Panc1 (cell line): ENCODE measurements at places on chromosomes 1 and 21.

DNA sequence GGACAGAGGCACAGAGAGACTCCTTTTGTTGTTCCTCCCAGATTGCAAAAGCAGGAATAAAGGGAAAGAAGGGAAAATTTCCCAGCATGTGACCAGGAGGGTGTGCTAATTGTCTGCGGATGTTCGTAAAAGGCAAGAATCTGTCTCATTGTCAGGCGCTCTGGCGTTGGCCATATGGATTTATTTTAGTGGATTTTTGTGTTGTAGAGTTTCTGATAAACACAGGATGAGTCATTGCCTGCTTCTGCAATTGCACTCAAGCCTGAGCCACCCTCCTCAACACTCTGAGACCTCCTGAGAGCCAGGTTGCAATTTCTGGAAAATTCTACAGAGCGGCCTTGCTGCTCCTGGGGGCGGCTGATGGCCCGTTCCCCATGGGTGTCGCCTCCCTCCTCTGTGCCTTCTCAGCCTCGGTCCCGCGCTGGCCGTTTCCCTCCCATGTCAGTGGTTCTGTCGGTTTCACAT, 227.7 kb downstream of the KAZN start:
- no peak overlapping the region for H3K27ac ChIP-seq
- H3K4me3 ChIP-seq, result no peak overlapping the region
- no peaks in the 10 kb centered on the region for H3K4me1 ChIP-seq
- no peak for DNase-seq
- H3K36me3 ChIP-seq, result no peaks in the 10 kb centered on the region
- no peaks in the 10 kb centered on the region for H3K27me3 ChIP-seq

GRCh38 chr1:19390166-19390850, 78.2 kb downstream of the SLC66A1 start:
- H3K27ac ChIP-seq, result 0 out of 2 replicates have a peak overlapping the region, but pooled peaks have one; percentile 9
- no peaks in the 10 kb centered on the region; the same call in 1 of the 2 replicates for H3K36me3 ChIP-seq
- no peaks in the 10 kb centered on the region for H3K27me3 ChIP-seq
- peaks cover 14% of the 10 kb centered on the region for H3K4me1 ChIP-seq

GRCh38 chr21:45228656-45229240, 58.9 kb downstream of the POFUT2 start:
- peaks cover 18% of the 10 kb centered on the region for H3K4me1 ChIP-seq
- no peaks in the 10 kb centered on the region for H3K27me3 ChIP-seq
- H3K36me3 ChIP-seq, result no peaks in the 10 kb centered on the region
- no peak for DNase-seq
- no peak overlapping the region for H3K27ac ChIP-seq
- H3K4me3 ChIP-seq, result no peak overlapping the region

DNA sequence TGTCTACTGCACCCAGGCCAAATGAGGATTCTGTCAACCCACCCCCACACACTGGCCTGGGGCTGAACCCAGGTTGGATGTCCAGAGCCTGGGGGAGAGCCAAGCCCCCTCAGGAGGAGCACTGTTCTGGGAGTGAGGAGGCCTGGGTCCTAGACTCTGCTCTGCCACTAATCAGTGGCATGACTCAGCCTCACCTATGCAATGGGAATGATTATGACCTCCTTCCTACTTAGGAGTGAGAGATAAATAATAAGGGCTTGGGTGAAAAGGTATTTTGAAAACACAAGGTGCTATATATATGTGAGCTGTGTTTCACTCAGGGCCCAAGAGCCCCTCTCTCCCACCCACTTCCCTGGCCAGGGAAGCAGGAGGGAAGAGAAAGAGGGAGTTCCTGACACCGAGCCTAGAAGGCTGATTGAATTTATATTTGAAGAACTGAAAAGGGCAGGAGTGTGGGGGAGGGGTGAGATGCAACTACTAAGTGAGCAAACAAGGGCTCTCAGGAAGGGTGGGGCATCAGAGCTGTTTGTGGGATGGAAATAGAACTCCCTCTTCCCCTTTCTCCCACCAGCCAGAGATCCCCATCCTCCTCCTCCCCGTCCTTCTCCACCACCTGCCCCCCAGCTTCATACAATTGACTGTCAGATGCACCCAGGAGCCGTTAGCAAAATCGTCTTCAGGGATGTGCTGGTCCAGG, 8.2 kb downstream of the IGSF9 start:
- H3K4me1 ChIP-seq, result peaks cover 17% of the 10 kb centered on the region
- no peak for DNase-seq
- H3K27me3 ChIP-seq, result no peaks in the 10 kb centered on the region
- no peak overlapping the region for H3K27ac ChIP-seq

DNA sequence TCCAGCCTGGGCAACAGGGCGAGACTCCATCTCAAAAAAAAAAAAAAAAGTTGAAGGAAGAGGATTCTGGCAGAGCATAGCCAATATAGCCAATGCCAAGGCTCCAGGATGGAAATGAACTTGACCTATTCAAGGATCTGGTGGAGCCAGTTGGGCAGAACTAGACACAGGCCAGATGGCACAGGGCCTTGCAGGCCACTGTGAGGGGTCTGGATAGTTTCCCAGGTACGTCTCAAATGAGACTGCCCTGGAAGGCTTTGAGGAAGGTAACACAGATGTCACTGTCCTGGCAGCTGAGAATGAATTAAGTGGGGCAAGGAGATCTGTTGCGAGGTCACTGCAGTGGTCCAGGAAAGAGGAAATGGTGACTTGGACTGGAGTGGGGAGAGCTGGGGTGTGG, 12.0 kb upstream of the ARHGEF19 start:
- no peak overlapping the region for H3K4me3 ChIP-seq
- H3K36me3 ChIP-seq, result no peaks in the 10 kb centered on the region
- H3K4me1 ChIP-seq, result no peaks in the 10 kb centered on the region

DNA sequence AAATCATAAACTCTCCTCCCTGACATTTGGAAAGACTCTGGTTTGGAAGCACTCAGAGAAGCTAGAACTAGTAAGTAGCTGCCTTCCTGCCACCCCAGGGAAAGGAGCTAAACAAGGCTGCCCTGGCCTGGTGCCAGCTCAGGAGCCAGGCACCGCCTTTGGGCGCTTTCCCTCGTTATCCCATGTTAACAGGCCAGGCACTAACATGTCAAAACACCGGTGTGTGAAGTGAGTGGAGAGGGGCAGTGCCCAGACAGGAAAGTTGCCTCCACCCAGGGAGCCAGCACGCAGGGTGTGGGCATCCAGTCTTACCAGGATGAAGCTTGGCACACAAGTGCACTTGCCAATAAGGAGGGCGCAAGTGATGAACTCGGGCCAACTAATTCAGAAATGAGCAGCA, 346.8 kb downstream of the RRAGC start:
- H3K27ac ChIP-seq, result no peak overlapping the region
- H3K36me3 ChIP-seq, result no peaks in the 10 kb centered on the region
- no peak for DNase-seq
- no peaks in the 10 kb centered on the region for H3K4me1 ChIP-seq
- peaks cover 16% of the 10 kb centered on the region for H3K27me3 ChIP-seq

GRCh38 chr1:220425852-220426251, 102.1 kb upstream of the MARK1 start:
- no peak overlapping the region for H3K27ac ChIP-seq
- no peaks in the 10 kb centered on the region for H3K27me3 ChIP-seq
- no peak for DNase-seq
- no peaks in the 10 kb centered on the region for H3K36me3 ChIP-seq
- H3K4me1 ChIP-seq, result no peaks in the 10 kb centered on the region

GRCh38 chr1:14607295-14607694, 8.8 kb downstream of the KAZN start:
- H3K4me1 ChIP-seq, result no peaks in the 10 kb centered on the region; the same call in 1 of the 2 replicates
- peaks cover 10% of the 10 kb centered on the region for H3K27me3 ChIP-seq
- no peak overlapping the region for H3K4me3 ChIP-seq
- H3K27ac ChIP-seq, result no peak overlapping the region
- no peak for DNase-seq
- H3K36me3 ChIP-seq, result no peaks in the 10 kb centered on the region

DNA sequence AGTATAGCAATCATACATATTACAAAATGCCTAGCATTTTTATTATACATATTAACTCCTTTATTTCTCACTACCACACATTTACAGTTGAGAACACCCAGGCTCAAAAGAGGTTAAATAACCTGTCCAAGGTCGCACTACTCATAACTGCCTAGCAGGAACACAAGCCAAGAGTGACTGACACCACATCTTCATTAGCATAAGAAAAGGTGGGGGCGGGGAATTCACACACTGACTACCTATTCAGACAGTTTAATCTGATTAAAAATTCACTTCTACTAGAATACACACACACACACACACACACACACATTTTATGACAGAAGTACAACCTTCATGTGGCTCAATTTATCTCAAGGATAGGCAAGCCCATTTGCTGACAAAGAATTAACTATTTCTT, 77.8 kb upstream of the CACHD1 start:
- no peak for DNase-seq
- no peak overlapping the region for H3K4me3 ChIP-seq
- no peak overlapping the region for H3K27ac ChIP-seq

- no peaks in the 10 kb centered on the region for H3K36me3 ChIP-seq
- no peak for DNase-seq
- H3K4me3 ChIP-seq, result no peak overlapping the region
- no peaks in the 10 kb centered on the region for H3K4me1 ChIP-seq
Measured at GRCh38 chr21:42463861-42464515, 32.0 kb downstream of the RSPH1 start.

DNA sequence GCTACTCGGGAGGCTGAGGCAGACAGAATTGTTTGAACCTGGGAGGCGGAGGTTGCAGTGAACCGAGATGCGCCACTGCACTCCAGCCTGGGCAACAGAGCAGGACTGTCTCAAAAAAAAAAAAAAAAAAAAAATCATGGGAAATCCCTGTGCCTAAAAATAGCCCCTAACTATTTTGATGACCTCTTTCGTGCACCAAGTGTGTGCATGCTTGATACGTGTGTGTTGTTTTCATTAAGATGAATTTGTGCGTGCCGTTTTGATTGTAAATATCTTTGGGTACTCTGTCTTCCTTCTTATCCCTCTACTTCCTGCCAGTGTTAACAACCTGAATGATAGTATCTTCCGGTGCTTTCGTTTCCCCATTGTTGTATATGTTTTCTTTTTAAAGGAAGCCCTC, 9.8 kb downstream of the CACYBP start:
- H3K36me3 ChIP-seq, result peaks cover 72% of the 10 kb centered on the region
- H3K27ac ChIP-seq, result no peak overlapping the region
- H3K27me3 ChIP-seq, result no peaks in the 10 kb centered on the region
- H3K4me3 ChIP-seq, result no peak overlapping the region

GRCh38 chr1:62336638-62336994, 17.4 kb upstream of the KANK4 start:
- H3K4me3 ChIP-seq, result no peak overlapping the region
- H3K36me3 ChIP-seq, result no peaks in the 10 kb centered on the region
- no peak overlapping the region for H3K27ac ChIP-seq
- DNase-seq, result no peak

- no peaks in the 10 kb centered on the region for H3K27me3 ChIP-seq
- peaks cover 7% of the 10 kb centered on the region for H3K4me1 ChIP-seq
- H3K36me3 ChIP-seq, result no peaks in the 10 kb centered on the region
- H3K4me3 ChIP-seq, result peak overlapping the region; percentile 68
- no peak for DNase-seq
Measured at GRCh38 chr1:95233319-95233736, 682 bp upstream of the RWDD3 start.

DNA sequence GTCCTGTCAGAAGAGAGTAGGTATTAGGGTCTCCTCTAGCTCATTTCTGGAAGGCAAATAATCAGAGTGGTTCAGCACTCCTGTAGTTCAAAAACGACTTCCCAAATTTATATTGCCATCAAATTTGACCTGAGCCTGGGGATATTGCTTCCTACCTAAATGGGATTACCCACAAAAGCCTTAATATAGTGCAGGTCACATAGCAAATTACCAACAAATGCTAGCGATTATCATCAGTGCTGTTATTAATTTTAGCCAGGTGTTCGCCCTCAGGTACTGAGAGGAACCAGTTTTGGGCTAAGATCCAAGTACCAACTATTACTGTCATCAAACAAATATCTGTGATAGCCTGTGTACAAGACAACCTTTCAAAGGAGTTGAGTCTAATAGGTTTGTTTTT, 661.8 kb upstream of the PTBP2 start:
- no peaks in the 10 kb centered on the region for H3K4me1 ChIP-seq
- H3K36me3 ChIP-seq, result no peaks in the 10 kb centered on the region
- H3K27me3 ChIP-seq, result no peaks in the 10 kb centered on the region

- H3K4me3 ChIP-seq, result no peak overlapping the region
- H3K4me1 ChIP-seq, result no peaks in the 10 kb centered on the region
- H3K27ac ChIP-seq, result no peak overlapping the region; the same call in 1 of the 2 replicates
- no peaks in the 10 kb centered on the region for H3K27me3 ChIP-seq
Measured at GRCh38 chr1:51063121-51063520, 38.9 kb upstream of the C1orf185 start.

DNA sequence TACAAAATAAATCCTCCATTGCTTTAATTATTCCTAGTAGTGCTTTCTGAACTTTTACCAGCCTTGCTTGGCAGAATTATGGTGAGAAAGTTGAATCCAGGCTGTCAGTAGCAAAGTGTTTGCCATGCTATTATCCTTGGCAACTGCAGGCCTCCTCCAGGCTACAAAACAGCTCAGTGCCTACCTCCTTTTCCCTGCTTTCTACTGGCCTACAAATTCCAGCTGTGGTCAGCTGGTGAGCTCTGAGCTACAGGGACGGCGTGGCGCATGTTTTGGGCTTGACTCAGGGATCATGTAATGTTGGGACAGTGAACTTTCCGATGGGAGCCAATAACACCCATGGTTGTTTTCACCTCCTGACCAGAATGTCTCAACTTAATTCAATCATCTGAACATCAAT, 456.1 kb upstream of the ADAMTS5 start:
- H3K27ac ChIP-seq, result no peak overlapping the region
- H3K4me1 ChIP-seq, result no peaks in the 10 kb centered on the region
- H3K27me3 ChIP-seq, result no peaks in the 10 kb centered on the region

- H3K4me1 ChIP-seq, result no peaks in the 10 kb centered on the region
- H3K4me3 ChIP-seq, result no peak overlapping the region
- H3K36me3 ChIP-seq, result no peaks in the 10 kb centered on the region
- H3K27ac ChIP-seq, result no peak overlapping the region
- no peaks in the 10 kb centered on the region for H3K27me3 ChIP-seq
Measured at GRCh38 chr1:58922302-58923089, 138.6 kb upstream of the JUN start.
